ENCODE measurements at places on chromosomes 12 and 14.

DNA sequence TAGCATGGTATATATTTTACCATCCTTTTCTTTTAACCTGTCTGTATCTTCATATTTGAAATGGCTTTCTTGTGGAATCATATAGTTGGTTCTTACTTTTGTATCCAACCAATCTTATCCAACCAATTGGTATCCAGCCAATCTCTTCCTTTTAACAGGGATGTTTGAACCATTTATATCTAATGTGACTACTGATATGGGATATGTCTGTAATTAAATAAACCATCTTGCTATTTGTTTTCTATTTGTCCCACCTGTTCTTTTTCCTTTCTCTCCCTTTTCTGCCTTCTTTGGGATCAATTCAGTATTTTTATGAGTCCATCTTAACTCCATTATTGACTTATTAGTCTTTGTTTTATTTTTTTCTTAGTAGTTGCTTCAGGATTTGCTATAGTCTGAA is 30.8 kb upstream of the SNX6 start:
- no peak for DNase-seq

DNA sequence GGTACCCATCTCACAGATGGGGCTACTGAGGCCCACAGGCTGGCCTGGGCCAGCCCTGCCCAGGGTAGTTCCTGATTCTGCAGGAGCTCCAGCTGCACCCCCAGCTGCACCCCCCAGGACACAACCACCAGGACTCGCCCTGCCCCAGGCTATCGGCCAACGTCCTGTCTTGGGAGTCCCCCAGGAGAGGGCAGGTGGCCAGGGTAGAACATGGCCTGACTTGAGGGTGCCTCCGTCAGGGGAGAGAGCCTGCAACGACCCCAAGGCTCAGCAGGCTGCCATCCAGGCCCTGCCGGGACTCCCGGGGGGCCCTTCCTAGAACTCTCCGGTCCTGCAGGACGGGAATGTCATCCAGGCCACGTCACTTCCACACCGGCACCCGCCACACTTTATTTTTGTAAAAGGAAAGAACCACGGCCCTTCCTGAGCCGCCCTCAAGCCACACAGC is 15.8 kb downstream of the JAG2 start:
- no peak for DNase-seq

DNA sequence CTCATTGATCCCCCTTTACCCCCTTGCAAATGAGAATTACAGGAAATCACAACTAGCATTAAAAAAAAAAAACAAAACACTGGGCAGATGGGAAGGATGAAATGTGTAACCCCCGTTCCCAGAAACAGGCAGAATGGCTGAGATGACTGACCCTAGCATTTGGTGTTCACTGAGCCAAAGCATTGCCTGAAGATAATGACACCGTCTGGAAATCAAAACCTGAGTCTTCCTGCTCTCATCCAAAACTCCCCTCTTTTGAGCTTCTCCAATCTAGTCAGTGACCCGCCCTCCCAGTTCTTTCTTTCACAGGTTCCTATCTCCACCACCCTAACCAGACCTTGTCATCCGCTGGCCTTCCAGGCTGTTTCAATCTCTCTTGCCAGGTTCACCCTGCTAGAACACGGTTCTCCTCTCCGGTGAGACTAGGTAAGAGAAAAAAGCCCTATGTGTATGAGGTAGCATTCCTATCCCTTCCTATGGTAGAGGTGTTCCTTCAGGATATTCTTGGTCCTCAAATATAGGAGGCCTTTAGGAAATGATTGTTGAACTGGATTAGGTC is 21.3 kb downstream of the SUSD6 start:
- DNase-seq, result no peak

DNA sequence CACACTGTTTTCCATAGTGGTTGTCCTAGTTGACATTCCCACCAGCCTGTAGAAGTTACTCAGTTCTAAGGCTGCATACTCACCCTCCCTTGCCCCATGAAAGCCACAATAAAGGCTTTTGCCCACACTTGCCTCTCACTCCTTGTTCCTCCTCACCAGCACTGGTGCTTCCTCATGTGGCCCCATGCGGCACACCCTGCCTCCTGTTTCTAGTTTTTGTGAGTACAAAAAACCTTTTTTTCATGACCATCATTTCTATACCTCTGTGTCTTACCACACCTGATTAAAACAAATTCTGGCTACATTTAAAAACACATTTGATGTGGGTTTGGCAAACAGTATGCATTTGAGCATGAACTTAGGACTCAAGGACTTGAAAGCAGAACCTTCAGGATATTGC is 40.7 kb upstream of the RIN3 start:
- no peak for DNase-seq

DNA sequence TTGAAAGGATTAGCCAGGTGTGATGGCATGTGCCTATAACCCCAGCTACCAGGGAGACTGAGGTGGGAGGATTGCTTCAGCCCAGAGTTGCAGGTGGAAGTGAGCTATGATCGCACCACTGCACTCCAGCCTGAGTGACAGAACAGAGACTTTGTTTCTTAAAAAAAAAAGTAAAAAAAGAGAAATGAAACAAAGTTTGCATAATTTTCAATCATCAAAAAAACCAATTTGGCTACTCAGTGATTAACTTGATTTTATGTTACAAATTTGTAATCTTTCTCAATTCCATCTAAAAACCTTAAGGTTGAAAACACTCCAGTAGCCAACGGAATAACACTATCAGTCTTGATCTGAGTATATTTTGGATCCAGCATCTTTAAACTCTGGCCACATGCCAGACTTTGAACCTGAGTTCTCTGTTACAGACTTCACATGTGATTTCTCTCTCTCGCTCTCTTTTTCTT is 12.6 kb upstream of the DENND5B start:
- DNase-seq, result no peak

DNA sequence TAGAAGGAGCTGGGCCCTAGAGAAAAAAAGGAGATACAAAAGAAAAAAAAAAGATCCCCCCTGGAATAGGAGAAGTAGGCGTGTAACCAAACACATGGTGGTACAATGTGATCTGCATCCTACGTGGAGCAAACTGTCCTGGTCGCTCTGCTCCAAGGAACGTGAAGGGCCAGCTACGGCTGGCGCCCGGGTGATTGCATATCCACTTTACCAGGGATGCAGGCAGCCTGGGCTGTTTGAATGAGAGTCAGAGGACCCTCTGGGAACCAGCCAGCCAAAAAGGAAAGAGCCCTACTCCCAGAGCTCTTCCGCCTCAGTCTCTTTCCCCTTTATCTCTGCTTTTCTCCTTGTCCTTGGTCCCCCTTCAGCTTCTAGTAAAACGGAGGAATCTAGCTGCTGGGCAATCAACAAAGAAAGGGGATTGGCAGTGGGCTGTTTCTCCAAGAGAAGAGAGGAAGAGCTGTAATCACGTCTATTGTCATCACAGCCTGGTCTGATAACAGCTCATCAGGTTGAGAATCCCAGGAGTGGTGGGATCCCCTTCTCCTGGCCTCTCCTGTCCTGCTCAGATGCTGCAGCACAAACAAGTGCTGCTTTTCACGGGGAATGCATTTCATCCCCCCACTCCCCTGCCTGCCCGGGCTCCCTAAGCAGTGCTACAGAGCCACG is 156.0 kb downstream of the ADCK1 start:
- DNase-seq, result no peak

DNA sequence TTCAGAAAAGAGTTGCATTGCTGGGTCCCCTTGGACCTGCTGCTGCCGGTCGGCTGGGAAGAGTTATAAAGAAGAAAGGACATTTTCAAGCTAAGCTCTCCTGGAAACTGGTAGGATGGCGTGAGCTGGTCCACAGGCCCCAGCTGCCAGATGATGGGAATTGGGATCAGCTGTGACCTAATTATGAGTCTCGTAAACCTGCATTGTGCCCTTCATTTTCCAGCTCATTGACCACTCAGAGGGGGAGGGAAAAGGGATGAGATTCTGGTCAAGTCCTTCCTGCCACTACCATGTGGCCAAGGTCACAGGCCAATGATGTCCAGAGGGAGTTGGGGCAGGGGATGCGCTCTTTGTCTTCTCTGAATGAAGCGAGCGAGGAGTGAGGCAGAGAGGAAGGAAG is 320.9 kb downstream of the NRXN3 start:
- no peak for DNase-seq

DNA sequence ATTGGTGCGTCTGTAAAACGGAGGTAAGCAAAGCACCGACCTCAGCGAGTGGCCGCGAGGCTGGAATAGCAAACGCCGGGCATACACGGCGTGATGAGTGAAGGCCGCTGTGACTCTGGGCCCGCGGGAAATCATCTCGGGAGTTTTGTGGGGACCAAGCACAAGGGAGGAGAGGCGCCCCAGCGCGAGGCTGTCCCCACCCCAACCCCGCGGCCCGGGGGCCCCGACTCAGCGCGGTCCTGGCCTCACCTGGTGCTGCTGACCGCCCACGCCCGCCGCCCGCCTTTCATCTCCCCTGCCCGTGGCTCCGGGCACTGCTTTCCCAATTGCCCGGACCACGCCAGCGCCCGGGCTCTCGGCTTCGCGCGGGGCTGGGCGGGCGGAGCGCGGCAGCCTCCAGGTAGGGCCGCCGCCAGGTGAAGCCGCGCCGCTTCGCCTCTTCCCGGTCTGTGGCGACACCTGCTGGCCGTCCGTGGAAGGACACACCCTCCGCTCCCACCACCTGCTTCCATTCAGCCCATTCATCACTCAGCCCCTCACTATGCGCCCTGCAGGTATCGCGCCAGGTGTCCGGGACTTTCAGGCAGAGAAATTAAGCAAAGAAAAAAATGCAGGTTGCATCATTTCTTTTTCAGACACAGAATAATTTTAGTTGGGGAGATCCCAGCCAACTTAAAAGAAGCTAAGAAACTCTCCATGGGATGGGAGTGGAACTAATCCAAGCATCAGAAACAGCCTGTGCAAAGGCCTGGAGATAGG is 360.4 kb downstream of the MED13L start:
- peak; percentile 84 for DNase-seq

All from stimulated activated effector memory CD8-positive, alpha-beta T cell treated with anti-CD3 and anti-CD28 coated beads, Interleukin-12 subunit alpha, Interleukin-12 subunit beta, amount 100 ng/mL, for 72 hours (primary cell).